ENCODE measurements at places on chromosomes 4 and X. TPM values are rescaled to one million over a fixed set of nuclear protein-coding genes. Genes with fewer than 3 reads are reported as not detected.

TLR6 gene
- total RNA-seq = 9.6 TPM

PRRG3 gene
- 1.4 TPM for total RNA-seq

CT45A5 gene
- total RNA-seq = 1.2 TPM

GASK1B gene
- 37.3 TPM for total RNA-seq

PRICKLE3 gene
- total RNA-seq = 16.4 TPM

UGT2B15 gene
- total RNA-seq = not detected

PDE5A gene
- total RNA-seq = 58.0 TPM

PAGE1 gene
- total RNA-seq = not detected

SMIM10 gene
- total RNA-seq = 5.2 TPM

RAB39B gene
- 0.75 TPM for total RNA-seq

REELD1 gene
- 0.29 TPM for total RNA-seq

GJB1 gene
- 5.4 TPM for total RNA-seq

PHKA1 gene
- 4.2 TPM for total RNA-seq

MAPK10 gene
- 23.6 TPM for total RNA-seq

PGAM4 gene
- total RNA-seq = not detected

CT45A1 gene
- total RNA-seq = not detected

PLXNB3 gene
- total RNA-seq = 3.3 TPM

JADE1 gene
- total RNA-seq = 41.7 TPM

All from upper lobe of right lung (tissue), 1 donor.